ENCODE measurements at places on chromosomes 13 and 19.

- DNase-seq, result no peak
These were observed 171.6 kb upstream of the RNF113B start for GRCh38 chr13:98348466-98349200.

DNA sequence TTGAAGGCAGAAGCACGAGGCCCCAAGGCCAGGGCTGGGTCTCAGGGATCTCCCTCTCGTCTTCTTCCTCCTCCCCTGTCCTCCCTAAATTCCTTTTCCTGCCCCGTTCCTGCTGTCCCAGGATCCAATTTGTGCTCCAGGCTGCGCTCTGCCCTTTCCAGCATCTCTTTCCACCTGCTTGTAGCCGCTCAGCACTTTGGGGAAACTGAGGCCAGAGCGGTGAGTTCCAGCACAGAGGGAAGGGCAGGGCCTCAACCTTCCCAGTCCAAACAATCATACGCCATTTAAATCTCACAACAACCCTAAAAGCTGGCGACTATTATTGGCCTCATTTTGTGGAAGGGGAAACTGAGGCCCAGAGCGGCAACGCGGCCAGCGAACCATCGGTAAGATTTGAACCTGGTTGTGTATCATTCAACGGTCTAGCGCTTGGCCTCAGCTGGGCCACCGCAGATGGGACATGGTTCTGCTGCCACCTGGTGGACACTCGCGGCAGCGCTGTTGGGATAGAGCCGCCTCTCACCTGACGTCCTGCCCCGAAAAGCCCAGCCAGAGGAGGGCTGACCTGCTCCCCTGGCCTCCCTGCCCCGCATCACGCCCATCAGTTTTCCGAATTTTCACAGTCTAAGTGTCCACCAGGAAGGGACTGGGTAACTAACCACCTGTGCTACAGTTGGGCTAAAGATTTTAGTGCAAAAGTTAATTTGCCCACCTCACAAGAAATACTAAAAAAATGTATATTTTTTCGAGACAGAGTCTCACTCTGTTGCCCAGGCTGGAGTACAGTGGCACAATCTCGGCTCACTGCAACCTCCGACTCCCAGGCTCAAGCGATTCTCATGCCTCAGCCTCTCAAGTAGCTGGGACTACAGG lies 4.2 kb upstream of the RPL18A start:
- DNase-seq, result peak; percentile 69

- DNase-seq, result no peak
These were observed 2.7 kb upstream of the GATAD2A start for GRCh38 chr19:19402656-19403372.

- no peak for DNase-seq
These were observed 531.9 kb downstream of the KLF12 start for GRCh38 chr13:73602295-73602694.

DNA sequence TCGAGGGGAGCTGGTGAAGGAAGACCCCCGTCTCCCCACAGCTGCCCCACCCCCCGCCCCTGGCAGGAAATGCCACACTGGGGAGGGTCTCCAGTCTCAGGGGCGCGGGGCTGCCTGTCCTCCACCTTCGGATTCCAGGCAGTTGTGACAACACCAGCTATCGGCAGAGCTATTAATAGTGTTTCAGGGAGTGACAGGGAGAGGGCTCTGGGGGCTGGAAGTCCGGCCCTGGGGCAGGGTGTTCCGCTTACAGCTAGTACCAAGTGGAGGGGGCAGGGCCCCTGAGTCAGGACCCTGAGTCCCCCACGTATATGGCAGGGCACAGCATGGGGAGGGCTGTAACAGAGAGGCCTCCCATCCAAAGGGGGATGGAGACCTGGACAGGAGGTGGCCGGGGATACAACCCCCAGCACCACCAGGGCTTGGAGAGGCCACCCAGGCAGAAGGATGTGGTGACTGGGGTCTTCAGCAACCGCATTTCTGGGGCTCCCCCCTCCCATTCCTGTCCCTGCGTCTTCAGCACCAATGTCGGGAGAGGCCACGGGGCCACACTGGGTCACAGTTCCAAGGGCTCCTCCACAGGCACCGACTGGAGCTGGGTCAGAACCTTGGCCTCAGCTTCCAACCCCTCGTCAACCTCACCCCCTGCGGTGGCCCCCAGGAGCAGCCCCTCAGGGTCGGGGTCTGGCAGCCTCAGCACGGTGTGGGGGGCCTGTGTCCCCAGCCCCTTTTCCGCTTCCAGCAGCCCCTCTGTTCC lies 3.9 kb downstream of the SIX5 start:
- no peak for DNase-seq

- no peak for DNase-seq
These were observed 63.4 kb downstream of the KDM4B start for GRCh38 chr19:5032101-5032967.

- DNase-seq, result peak; percentile 77
These were observed 277.8 kb downstream of the FOXO1 start for GRCh38 chr13:40388617-40389016.

DNA sequence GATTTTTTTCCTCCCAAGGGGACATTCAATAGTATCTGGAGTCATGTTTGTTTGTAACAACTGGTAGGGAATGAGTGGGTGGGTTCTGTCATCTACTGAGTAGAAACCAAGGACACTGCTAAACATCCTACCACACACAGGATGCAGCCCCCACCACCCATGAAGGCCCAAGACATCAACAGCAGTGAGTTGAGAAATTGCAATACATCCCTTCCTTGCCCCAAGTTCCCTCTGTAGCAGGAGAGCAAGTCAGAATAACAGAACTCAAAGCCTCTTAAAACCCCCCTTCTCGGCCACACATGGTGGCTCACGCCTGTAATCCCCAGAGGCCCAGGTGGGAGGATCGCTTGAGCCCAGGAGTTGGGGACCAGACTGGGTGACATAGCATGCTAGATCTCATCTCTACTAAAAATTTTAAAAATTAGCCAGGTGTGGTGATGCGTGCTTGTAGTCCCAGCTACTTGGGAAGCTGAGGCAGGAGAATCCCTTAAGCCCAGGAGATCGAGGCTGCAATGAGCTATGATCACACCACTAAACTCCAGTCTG lies 2.4 kb upstream of the CYP2F1 start:
- DNase-seq, result no peak

DNA sequence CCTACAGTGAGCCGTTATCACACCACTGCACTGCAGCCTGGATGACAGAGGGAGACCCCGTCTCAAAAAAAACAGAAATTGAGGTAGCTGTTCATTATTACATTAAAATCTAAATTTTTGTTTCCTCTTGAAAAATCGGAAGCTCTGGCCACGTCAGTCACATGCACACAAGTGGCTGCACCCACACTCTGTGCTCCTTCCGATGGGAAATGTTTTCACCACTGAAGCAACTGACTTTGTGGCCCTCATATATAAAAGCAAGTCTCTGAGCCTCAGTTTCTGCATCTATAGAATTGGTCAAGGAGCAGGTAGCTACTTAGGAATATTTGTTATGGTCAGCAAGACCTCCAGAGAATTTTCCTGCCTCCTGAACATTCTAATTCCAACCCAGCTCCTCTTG lies 4.5 kb downstream of the LRRC25 start:
- DNase-seq, result peak; percentile 17

- no peak for DNase-seq
These were observed 14.5 kb downstream of the EPN1 start for GRCh38 chr19:55689411-55690108.

GRCh38 chr13:58633226-58633625 lies 1001.7 kb downstream of the PCDH17 start:
- no peak for DNase-seq

DNA sequence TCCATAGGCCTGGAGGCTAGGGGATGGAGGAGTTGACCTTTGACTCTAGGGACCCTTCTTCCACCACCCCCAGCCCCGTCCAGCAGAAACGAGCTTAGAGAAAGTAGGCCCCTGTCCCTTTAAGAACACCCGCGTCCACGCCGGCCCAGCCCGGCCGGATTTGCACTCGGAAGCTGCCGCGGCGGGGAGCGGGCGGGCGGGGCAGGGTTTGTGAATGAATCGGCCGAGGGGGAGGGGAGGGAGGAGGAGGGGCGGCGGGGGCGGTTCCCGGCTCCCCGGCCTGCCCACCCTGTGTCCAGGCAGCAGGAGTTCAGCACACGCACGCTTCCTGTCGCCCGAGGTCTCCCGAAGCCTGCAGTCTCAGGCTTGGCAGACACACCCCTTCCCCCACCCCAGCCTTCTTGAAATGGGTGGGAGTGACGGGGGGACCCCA lies 1.5 kb downstream of the UNC13A start:
- DNase-seq, result no peak

- no peak for DNase-seq
These were observed 442.3 kb downstream of the KLF12 start for GRCh38 chr13:73691891-73692290.

DNA sequence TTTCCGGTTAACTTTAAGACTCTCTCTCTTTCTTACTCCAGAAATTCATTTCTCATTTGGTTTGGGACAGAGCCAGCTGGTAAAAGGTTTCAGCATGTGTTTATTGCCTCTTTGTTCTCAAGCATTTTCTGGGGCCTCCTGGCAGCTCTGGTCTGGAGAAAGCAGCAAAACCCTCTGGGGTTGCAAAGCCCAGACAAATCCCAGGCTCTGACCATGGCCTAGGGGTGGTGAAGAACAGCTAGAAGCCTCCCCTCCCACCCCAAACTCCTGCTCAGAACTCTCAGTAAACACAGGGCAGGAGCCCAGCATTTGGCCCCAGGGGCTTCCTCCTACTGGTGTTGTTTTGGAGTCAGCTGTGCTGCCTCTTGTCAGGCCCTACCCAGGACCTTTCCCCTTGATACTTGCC lies 124.2 kb upstream of the SERP2 start:
- DNase-seq, result no peak

- DNase-seq, result no peak
These were observed 40.6 kb upstream of the ZNF681 start for GRCh38 chr19:23799321-23799720.

DNA sequence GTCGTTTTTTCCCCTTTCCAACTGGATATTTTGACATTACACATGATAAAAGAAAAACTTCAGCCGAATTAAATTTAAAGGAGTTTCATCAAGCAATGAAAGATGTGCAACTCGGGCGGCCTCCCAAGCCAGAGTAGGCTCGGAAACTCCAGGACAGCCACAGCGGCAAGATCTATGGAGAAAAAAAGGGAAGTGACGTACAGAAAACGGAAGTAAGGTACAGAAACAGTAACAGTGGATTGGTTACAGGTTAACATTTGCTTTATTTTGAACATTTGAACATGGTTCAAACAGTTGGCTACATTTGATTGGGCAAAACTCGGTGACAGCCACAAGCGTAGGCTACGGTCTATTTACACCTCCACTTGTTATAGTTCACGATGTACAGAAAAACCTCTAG lies 30.5 kb upstream of the FAM124A start:
- no peak for DNase-seq

GRCh38 chr19:15318241-15318691 lies 14.1 kb downstream of the BRD4 start:
- DNase-seq, result no peak

GRCh38 chr13:99432609-99433542 lies 68.4 kb upstream of the TM9SF2 start:
- DNase-seq, result peak; percentile 66

Data from Kasumi-1 (cell line).